T-helper 9 cell (primary cell): ENCODE measurements at places on chromosomes 2 and 18.

DNA sequence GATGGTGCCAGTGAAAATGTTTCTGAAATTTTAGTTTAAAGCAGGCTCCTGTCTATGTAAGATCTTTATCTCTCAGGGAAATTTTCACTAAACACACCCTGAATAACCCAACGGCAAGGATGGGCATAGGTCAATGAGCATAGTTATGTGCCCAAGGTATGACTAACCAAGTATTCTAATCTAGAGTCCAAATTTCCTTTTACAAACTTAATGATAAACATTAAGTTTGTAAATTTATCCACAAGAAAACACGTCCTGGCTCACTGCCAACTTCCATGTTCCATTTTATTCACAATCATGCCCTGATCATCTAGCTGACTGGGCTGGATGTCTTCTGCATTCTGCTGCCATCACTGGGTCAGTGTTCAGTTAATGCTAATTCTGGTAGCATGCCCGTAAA, 151.2 kb downstream of the SRBD1 start:
- DNase-seq, result no peak

- DNase-seq, result no peak
Observed at GRCh38 chr2:178279142-178279541, 84.8 kb downstream of the OSBPL6 start.

- DNase-seq, result no peak
Observed at GRCh38 chr18:68482815-68483214, 232.1 kb downstream of the TMX3 start.

DNA sequence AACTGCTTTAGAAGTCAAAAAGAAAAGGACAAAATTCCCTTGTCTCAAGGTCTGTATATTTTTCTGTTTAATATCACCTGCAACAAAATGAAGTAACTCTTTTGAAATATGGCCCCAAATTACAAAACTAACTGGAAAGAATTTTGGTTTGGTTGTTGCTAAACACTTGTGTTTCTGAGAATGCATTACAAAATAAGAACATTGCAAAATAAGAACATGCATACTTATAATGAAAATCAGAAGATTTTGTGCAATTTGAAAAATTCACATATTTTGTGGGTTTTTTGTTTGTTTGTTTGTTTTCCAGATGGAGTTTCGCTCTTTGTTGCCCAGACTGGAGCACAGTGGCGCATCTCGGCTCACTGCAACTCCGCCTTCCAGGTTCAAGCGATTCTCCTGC, 21.8 kb downstream of the NDUFB3 start:
- no peak for DNase-seq

DNA sequence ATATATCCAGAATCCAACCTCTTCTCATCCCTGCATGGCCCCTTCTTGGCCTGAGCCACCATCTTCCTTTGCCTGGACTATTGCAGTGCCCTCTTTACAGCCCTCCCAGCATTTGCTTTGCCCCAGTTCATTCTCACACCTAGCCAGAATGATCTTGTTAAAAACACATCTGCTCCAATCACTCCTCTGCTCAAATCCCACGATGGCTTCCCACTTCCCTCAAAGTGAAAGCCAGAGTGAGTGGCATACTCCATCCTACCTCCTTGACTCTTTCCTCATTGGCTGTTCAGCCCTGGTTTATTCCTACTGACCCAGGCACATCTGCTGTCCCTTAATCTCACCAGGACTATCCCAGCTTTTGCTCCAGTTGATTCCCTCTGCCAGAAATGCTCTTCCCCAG, 14.7 kb downstream of the SULT6B1 start:
- no peak for DNase-seq
